ENCODE measurements at places on chromosomes 6 and 20.

DNA sequence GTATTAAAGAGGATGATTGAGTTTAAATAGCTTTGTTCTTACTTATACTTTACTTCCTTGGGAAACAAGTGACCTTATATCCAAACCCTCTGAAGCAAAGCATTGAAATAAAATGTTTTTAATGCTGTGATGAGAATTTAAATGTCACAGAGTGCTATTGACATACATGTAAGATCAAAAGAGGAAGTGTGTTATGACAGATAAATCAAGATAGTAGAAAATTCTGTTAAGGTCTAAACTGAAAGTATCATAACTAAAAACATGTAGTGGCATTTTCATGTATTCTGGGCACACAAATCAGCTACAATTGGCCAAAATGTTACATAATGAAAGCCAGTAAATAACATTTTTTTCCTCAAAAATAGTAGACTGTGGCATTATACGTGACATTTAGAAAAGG is 318.0 kb downstream of the GRIK2 start:
- DNase-seq, result no peak

GRCh38 chr6:111080698-111081097 is 6.6 kb upstream of the SLC16A10 start:
- no peak for DNase-seq

GRCh38 chr6:27726619-27727023 is 185.6 kb downstream of the OR2B2 start:
- no peak for DNase-seq

- DNase-seq, result no peak
Observed at GRCh38 chr20:54137115-54137514, 36.7 kb downstream of the CYP24A1 start.

GRCh38 chr20:6909608-6910007 is 142.1 kb downstream of the BMP2 start:
- DNase-seq, result no peak

DNA sequence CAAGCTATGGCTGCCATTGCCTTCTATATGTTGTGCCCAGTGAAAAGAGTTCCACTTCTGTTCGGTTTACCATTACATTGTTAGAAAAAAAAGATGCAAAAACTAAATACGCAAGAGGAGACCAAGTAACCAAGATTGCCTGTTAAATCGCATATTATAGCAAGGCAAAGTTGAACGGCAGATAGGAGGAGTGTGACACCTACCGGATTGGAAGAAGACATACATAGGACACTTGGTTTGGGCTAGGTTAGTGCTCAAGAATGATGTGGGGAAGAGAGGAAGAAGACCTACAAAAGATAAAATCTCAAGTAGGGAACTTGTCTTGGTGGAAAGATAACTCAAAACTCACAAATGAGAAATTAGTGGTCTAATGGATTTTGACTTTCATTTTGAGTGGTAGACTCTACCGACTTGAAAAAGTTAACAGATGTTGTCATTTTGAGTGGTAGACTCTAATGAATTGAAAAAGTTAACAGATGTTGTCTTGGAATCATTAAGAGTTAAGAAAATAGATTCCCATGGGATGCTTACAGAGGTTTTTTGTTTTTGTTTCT is 95.5 kb downstream of the F13A1 start:
- DNase-seq, result no peak
